ENCODE measurements at places on chromosomes 2 and 18. TPM values are rescaled to one million over a fixed set of nuclear protein-coding genes. Genes with fewer than 3 reads are reported as not detected.
A peak's percentile ranks its signal among the peaks of the same experiment; 100 is the strongest.

DNA sequence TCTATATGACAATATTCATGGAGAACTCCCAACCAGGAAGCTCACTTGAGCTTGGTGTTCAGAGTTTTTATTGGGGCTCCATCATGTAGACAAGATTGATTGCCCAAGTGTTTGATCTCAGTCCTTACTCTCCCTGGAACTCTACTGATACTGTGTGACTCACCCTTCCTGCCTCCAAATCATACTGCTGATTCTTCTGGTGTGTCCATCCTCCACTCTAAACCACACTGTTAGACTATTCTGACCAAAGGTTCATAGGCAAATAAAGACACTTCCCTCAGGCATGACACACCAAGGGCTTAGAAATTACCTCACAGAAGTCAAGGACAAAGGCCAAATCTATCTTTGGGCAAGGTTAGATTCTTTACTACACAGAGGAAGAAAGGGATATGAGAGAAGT is 107.9 kb upstream of the CDH20 start:
- DNase-seq: no peak

DNA sequence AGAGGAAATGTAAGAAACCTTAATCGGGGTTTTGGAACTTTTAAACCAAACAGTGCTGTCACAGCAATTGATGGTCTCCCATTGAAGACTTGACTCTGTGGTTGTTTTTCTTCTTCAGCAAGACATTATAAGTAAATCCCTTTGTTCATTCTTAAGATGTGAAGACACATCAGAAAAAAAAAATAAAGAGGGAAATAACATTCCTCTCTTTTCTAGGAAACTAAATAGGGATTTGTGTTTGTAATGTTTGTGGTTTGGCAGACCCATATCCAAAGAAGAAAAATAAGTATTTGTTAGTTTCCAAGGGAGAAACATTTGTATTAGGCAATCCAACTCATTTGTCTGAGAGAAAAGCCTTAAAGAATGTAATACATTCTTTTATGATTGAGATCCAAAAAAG is 359.9 kb downstream of the DSC3 start:
- no peak for DNase-seq

- DNase-seq: no peak
Observed at GRCh38 chr18:23231340-23232021, 96.2 kb downstream of the CABLES1 start.

DNA sequence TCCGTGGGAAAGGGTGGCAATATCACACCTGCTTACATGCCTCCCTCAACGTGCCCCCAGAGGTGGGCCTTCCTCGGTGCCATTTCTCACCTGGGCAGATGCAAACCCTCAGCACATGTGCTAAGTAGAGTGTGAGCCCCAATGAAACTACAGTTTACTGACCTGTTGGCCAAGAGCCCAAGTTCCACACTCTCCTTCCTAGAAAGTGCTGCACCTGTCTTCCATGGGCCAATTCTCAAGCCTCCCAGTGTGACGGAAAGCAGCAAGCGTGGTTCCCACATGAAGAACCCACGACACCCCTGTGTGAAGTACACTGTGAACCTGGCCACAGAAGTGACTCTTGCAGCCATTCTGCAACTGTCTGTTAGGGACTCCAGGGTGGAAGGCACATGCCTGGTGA is 73.7 kb downstream of the UXS1 start:
- DNase-seq: no peak

DNA sequence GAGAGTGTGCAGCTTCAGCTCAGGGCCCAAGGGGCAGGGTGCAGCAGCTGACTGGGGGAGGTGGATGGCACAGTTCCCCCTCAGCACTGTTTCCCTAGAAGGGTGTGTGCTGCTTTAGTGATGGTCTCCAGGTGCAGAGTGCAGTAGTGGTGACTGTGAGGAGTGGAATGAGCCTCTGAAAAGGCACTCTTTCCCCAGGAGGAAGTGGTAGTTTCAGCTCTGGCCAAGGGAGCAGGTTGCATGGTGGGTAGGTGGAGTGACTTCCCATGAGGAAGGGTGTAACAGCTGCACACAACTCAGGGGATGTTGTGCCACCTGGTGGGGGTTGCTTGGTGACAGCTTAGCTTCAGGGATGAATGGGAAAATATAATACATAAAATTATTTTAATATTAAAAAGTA is 251.5 kb upstream of the NXPH2 start:
- no peak for DNase-seq

DNA sequence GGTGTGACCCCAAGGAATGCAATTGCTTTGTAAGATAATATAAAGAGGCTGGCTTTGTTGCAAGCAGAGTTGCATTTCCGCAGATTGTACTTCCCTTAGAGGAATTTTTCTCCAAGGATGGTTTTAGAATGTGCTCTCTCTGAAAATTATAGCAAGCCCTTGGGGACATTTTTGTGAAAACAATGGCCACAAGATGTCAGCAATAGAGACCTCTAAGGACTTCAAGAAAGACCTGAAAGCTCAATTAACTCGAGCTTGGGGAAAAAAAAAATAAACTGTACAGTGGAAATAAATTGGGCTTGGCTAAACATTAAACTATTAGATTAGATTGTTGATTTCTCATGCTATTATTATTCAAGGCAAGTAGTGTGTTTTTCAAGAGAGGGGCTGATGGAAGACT is 81.3 kb upstream of the KYNU start:
- no peak for DNase-seq

DNA sequence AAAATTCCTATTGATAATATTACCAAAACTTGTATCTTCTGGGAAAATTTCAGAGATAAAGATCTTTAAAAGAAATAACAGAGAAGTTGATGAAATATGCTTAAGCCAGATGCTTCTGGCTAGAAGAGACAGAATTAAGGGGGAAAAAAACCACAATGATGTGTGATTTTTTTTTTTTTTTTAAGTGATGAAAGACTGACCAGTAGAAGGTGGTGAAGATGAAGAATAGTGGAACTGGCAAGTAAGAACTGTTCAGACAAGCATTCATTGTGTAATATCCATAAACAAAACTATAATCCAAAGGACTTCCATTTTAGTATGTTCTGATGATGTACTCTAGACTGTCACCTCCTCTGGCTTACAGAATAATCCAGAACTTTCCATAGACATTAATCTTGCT is 89.8 kb downstream of the INO80D start:
- no peak for DNase-seq

- no peak for DNase-seq
Observed at GRCh38 chr18:34529358-34530335, 180.5 kb upstream of the DTNA start.

GRCh38 chr2:177716484-177716883 is 323.9 kb downstream of the AGPS start:
- no peak for DNase-seq

DNA sequence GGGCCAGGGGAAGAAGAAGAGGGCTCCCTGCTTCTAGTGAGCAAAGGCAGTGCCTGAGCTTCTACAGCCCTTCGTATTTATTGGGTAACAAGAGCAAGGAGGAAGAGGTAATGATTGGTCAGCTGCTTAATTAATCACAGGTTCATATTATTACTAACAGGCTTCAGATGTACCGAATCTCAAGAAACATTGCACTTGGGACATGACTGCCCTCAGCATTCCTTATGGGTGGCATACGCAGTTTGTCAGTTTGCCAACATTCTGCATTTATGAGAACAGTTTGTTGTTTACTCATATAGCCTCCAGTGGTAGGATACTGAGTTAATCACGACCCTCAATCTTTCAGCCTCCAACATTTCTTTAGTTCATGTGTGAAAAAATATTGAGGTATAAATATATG is 84.5 kb downstream of the HIBCH start:
- DNase-seq: no peak

- DNase-seq: no peak
Observed at GRCh38 chr2:146669735-146670134, 1175.1 kb upstream of the ACVR2A start.

- DNase-seq: no peak
Observed at GRCh38 chr2:234422273-234422732, 74.6 kb downstream of the ARL4C start.

- peak; percentile 73 for DNase-seq
Observed at GRCh38 chr2:157055660-157056199, 201.8 kb upstream of the GALNT5 start.

DNA sequence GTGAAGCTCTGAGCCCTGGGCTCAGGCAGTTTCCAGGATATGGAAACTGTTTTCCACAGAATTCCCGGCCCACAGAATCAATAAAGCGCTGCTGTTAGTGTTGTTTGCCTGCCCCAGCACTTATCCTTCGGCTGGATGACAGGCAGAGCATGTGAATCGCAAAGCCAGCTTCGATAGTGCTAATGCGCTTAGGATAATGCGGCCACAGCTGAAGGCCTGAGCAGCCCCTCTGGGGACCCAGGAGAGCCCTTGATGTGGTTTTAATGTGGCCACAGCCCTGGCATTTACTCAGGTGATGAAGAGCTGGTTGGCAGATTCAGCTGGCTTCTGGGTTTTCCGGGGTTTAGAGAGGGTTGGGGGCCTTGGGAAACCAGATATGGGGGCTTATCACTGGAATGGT is 23.7 kb downstream of the PCARE start:
- no peak for DNase-seq

DNA sequence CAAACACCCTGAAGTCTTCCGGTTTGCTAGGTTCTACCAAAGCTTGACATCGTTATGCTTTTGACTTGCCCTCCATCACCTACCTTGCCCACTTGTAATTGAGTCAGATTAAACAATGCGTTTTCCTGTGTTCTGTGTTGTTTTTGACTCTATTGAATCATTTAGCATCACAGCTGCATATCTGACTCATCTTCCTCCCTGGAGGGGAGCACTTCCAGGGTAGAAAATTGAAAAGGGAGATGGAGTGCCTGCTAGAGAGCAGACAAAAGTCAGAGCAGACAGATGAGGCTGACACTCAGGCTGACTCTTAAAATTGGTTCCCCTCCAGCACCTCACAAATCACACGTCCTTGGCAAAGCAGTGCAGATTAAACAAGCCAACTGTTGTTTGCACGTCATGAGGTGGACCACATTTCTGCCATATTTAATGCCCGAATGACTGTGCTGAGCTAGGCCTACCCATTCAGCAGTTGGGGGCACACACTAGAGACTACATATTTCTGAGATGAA is 2.2 kb downstream of the MPP4 start:
- peak; percentile 45 for DNase-seq

DNA sequence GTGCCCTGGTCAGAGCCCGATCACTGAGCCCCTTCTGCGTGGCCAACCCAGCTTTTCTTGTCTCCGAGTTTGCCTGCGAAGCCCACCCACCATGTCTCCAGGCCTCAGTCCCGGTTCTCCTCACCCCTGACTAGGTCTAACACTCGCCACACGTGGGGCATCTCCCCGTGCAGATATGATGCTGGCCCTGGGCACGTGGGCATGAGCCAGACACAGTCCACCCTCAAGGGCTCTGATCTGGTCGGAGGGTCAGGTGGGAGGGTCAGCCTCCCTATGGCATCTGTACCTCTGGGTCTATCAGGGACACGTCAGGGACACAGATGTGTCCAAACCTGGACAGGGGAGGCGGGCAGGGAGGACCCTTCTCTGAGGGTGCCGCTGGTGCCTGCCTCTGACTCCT is 95.4 kb downstream of the RHOB start:
- no peak for DNase-seq

GRCh38 chr2:143486976-143487375 is 357.8 kb downstream of the ARHGAP15 start:
- DNase-seq: no peak

ASB18 gene
- not detected for total RNA-seq

UGT1A6 gene
- not detected for total RNA-seq

HRH4 gene
- not detected for total RNA-seq

REEP1 gene
- 1.1 TPM for total RNA-seq

REG3A gene
- total RNA-seq: not detected

PROKR1 gene
- not detected for total RNA-seq

TRIM43 gene
- total RNA-seq: 6.3 TPM

Measured in G401 (cell line).